ENCODE measurements at places on chromosomes 13 and 19.

GRCh38 chr19:5152013-5152763 lies 183.3 kb downstream of the KDM4B start:
- DNase-seq, result no peak

- DNase-seq, result no peak
Measured at GRCh38 chr13:111977179-111977506, 89.8 kb upstream of the SOX1 start.

DNA sequence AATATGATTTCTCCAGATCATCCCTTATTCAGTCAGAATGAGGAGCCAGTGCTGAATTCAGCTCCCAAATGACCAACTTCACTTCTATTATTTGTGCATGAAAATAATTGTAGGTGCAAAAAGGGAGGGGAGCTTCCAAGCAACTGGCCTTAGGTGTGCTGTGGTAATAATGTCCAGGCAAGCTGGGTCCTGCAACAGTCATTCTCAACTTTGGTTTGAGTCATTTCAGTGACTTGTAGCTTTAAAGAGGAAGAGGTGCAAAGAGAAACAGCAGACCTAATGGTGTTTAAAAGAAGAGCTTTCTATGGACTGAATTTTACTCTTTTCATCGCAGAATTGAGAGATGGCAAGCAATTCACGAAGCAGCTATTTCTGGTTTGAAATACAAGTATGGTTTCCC lies 29.2 kb upstream of the FGF9 start:
- no peak for DNase-seq

DNA sequence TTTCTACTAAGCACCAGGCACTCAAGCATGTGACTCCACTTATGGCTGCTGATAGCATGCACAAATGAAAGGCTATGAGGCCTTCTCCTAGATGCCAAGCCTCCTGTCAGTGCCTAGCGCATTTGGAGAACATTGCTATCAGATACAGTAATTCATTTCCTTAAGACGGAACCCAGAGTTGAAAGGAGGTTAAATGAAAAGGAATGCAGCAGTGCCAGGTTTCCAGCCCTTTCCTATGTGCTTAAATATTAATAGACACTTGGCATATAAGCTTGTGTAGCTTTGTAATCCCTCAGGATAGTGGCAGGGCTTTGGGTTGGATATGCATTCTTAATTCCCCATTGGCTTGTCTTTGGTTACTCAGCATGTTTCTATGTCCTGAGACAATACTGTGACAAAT lies 140.1 kb upstream of the FRY start:
- DNase-seq, result no peak

- DNase-seq, result no peak
Measured at GRCh38 chr19:49879243-49879963, 1.9 kb downstream of the TBC1D17 start.

DNA sequence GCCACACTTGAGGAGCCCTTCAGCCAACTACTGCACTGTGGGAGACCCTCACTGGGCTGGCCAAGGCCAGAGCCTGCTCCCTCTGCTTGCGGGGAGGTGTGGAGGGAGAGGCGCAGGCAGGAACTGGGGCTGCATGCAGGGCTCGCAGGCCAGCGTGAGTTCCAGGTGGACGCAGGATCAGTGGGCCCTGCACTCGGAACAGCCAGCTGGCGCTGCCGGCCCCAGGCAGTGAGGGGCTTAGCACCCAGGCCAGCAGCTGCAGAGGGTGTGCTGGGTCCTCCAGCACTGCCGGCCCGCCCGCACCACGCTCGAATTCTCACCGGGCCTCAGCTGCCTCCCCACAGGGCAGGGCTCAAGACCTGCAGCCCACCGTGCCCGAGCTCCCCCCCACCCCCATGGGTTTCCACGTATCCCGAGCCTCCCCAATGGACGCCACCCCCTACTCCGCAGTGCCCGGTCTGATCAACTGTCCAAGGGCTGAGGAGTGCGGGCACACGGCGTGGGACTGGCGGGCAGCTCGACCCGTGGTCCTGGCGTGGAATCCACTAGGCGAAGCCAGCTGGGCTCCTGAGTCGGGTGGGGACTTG lies 1293.8 kb upstream of the PCDH9 start:
- no peak for DNase-seq

GRCh38 chr13:45349438-45349837 lies 8.5 kb upstream of the TPT1 start:
- DNase-seq, result no peak

DNA sequence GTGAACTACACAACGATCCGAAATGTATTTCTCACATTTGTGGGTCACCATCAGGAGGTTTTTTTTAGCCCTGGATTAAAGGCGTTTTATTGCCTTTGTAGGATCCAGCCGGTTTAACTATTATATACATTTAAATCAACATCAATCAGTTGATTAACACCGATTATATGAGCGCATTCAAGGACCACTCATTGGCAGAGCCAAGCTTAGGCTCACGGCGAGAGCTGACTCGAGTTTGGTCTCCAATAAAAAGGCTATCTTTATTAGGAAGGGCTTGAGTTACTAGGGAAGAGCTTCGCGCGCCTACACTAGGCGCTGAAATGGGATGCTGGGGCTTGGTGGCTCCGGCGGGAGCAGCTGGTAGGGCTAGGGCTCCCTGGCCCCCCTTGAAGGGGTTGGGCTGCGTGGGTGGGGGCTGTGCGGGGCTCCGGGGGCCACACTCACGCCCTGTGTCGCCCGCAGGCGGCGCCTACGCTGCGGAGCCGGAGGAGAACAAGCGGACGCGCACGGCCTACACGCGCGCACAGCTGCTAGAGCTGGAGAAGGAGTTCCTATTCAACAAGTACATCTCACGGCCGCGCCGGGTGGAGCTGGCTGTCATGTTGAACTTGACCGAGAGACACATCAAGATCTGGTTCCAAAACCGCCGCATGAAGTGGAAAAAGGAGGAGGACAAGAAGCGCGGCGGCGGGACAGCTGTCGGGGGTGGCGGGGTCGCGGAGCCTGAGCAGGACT lies 4.2 kb downstream of the PDX1 start:
- DNase-seq, result no peak

GRCh38 chr19:2268861-2269243 lies 12.6 kb upstream of the JSRP1 start:
- no peak for DNase-seq

DNA sequence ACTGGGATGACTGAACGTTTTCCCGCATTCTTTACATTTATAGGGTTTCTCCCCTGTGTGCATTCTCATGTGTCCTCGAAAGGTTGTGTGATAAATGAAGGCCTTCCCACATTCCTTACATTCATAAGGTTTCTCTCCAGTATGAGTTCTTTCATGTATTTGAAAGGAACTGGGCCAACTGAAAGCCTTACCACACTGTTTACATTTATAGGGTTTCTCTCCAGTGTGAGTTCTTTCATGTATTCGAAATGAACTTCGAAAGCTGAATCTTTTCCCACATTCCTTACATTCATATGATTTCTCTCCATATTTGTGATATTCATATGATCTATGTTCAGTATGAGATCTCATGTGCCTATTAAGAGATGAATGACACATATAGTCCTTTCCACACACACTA lies 19.4 kb downstream of the ZNF709 start:
- DNase-seq, result no peak

GRCh38 chr19:46542428-46543230 lies 47.0 kb upstream of the PNMA8B start:
- peak; percentile 67 for DNase-seq

GRCh38 chr13:101736566-101736965 lies 284.1 kb downstream of the ITGBL1 start:
- no peak for DNase-seq

GRCh38 chr19:45747513-45747912 lies 14.3 kb downstream of the MEIOSIN start:
- no peak for DNase-seq
